ENCODE measurements at places on chromosomes 7 and 10.

GRCh38 chr10:10684972-10685371, 332.7 kb upstream of the CELF2 start:
- no peak for DNase-seq

DNA sequence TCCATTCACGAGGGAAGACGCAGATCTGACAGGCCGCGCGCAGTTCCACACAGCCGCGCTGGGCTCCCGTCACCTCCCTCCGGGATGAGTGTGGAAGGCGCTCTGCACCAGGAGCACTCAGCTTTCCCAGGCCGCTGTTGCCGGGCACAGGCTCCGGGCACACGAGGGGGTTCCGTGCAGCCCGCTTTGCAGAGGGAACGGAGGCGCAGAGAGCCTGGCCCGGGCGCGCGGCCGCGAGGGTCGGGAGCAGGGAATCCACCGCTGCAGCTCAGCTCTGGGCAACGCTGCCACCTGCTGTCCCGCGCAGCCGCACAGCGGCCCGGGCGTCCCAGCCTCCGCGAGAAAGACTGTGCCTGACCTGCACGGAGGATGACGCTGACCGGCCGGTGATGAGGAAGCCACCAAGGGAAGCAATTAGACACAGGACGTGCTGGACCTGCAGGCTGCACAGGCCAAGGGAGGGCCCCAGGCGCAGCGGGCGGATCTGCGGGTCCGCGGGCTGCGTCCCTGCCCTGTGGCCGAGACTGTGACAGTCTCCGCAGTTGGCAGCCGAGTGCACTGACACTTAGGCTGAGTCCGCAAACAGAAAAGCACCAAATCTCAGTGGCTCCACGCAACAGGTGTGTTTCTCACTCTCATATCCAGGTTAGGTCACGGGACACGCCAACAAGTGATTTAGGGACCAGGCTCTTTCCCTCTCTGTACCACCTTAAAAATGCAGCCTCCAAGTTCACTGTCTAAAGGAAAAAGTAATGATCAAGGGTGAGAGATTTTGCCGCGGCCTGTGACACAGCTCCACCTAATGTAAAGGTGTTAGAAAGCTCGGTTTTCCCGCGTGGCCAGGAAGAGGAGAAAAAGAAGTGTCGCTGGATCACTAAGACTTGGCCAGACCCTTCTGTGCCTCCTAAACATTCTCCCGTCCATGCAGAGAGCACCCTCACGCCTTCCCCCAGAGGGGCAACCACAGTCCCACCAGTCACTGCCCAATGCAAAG, 94.5 kb downstream of the SEC61G start:
- DNase-seq = no peak

- no peak for DNase-seq
These were observed 33.7 kb downstream of the R3HCC1L start for GRCh38 chr10:98168147-98168546.

GRCh38 chr7:44138698-44139097, 2.4 kb downstream of the MYL7 start:
- no peak for DNase-seq

GRCh38 chr7:20741801-20742200, 44.9 kb downstream of the SP8 start:
- no peak for DNase-seq

DNA sequence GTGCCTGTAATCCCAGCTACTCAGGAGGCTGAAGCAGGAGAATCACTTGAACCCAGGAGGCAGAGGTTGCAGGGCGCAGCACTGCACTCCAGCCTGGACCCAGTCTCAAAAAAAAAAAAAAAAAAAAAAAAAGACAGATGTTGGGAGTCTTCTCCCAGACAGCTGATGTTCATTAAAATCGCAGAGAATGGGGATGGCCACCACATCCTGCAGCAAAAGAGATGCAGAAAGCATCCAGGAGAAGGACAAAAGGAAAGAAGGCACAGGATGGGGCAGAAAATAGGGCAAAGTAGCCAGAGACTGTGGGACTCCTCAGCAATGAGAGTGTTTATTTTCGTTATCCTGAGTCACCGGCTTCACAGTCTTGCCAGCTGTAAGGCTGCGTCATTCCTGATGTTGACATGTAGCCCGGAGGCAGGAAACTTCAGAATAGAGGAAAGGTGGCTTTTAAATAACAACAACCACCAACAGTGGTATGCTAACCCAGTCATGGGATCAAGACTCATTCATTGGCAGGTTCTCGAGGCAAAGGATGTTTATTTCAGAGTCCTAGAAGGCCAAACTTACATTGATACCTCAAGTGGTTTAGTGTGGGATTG, 149.5 kb upstream of the SVIL start:
- DNase-seq = no peak

GRCh38 chr10:58305821-58306220, 29.0 kb upstream of the UBE2D1 start:
- no peak for DNase-seq

- DNase-seq = no peak
These were observed 65.6 kb upstream of the LRRC18 start for GRCh38 chr10:49005270-49005669.

DNA sequence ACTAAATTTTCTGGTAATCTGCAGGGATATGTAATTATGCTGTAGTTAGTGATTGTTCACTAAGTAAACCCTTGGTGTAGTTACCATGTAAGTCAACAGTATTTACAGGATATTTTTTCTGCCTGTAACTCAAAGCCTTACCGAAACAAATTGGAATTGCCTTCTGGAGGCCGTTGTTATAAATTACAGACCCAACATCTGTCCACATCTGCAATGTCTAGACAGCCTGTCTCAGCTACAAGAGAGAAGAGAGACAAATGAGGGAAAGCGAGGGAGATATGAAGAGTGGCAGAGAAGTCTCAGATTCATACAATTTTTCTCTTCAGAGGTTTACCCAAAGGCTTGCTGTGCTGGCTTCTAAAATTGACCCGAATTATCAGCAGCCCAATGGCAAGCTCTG, 23.7 kb upstream of the BTRC start:
- no peak for DNase-seq

DNA sequence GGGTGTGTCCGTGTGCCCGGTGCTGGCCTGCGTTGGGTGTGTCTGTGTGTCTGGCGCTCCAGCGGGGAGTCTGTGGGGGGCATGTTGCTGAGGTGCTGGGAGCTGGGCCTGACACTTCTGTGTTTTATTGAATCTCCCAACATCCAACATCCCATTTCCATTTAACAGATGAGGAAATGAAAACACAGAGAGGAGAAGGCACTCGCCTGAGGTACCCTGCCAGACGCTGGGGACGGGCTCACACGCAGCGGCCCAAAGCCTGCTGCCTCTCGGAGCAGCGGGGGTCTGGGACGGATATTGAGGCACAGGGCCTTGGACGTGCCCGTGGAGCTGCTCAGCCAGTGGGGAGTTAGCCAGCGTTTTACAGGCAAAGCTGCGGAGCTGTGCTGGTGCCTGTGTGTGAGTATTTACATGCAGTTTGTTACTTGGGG, 133.9 kb downstream of the DNAJB6 start:
- DNase-seq = no peak

DNA sequence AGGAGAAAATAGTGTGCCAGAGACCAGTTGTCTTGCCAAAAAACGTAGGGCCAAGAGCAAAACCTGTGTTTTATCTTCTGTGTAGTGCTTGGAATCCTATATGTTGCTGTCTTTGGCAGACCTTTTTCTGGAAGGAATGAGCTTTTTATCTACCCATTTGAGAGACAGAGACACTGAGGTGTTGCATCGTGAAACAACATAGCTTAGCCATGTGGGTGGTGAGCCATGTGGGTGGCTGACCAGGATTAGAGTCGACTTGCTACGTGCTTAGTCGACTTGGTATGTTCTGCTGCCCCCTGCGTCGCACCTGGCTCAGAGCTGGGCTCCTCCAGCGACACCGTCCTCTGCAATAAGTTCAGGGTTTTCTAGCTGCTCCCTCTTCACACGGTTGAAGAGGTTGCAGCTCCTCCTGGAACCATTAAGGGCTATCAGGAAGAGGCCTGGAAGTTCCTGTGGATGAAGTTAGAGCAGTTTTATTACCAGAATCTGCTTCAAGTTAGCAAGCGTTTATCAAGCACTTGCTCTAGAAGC, 175.8 kb downstream of the SH2D4B start:
- no peak for DNase-seq

DNA sequence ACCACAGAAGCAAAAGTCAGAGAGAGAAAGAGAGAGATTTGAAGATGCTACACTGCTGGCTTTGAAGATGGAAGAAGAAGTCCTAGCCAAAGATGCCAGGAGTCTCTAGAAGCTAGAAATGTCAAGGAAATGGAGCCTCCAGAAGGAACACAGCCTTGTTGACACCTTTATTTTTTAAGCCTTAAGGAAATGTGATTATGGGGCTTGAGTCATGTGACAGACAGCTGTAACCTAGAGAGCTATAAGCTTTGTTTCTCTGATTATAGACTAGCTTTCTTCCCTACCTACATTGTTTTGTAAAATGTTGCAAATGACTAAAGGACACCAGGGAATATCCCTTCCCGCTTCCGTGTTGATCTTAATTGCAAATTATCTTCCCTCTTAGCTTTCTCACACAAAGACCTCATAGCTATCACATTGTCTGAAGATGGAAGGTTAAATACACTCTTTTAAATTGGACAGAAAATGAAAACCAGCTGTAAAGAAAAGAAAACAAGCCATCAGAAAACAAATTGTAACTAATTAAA, 199.9 kb downstream of the ARHGAP12 start:
- no peak for DNase-seq

GRCh38 chr10:87927091-87927490, 63.7 kb downstream of the PTEN start:
- DNase-seq = no peak

DNA sequence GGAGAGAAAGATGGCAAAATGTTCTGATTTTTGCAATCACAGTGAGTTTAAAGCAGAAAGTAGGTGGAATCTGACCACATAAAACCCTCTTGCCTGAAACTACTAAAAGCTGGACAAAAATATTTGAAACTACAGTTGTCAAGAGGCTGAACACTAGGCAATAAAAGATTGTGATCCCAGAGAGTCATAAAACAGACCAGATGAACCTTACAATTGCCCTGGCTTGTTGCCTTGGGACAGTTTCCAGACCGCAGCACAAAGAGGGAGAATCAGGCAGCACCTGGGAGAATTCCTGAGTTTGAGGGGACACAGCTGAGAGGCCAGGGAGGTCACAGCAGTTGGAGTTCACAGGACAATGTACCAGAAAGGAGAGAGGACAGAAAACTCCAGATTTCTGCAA, 107.3 kb upstream of the NANOS1 start:
- DNase-seq = no peak

GRCh38 chr10:11165591-11166543, 148.2 kb downstream of the CELF2 start:
- no peak for DNase-seq

DNA sequence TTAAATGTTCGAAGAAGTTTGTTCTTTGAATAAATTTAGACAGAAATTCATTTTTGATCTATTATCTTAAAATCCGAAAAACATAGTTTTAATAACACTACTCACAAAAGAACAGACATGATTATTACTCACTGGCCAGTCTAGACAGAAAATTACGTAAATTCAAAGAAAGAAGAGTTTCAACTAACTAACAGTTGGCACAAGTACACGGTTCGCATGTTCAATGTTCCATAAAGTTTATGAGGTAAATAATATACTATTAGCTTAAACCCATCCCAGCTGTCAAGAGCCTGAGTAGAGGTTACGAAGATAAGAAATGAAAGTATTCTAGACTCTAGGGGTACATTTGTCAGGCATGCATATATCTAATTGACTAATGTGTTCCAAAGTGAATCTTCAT, 151.8 kb upstream of the ASAH2 start:
- DNase-seq = no peak

DNA sequence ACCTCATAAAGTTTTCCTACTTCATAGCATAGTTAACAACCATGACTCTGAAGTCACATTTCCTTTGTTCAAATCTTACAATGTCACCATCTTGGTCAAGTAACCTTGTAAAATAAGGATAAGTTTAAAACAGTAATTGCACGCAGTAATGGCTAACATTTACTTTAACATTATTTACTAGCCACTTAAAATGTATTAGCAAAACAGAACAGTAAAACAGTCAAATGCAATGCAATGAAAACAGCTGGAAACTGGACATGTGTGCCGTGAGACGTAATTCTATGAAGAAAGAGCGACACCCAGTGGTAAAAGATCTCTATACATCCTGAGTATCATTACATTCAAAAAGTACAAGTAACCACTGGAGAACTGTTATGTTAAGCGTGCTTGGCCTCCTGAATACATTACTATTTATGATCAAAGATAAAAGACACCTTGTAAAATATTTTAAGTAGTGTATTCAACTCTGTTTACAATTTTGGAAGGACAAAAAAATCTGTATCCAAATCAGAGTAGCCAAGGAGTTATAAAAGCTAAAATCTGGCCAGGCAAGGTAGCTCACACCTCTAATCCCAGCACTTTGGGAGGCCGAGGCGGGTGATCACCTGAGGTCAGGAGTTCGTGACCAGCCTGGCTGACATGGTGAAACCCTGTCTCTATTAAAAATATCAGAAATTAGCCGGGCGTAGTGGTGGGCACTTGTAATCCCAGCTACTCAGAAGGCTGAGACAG, 27.2 kb downstream of the ATE1 start:
- DNase-seq = no peak

DNA sequence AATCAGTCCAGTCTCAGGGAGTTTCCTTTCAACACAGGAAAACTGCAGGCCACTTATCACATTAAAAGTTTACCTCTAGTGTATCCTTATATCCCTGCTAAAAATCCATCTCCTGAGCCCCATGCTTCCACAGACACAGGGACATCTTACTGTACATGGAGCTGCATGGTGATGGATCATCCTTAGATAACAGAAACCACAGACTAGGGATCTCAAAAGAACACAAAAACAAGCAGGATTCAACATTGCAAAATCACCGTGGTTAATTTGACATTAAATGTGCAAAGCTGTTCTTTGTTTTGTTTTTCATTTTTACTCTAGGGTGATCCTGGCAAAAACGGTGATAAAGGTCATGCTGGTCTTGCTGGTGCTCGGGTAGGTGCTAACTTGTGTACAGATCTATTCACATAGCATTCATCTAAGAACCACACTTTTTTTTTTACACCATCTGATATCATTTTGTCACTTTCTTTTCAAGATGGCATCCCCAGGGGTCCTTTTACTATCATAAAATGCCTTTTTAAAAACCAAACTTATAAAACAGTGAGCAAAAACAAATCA, 18.1 kb downstream of the COL1A2 start:
- no peak for DNase-seq
